ENCODE measurements at places on chromosomes 3 and 15.

- DNase-seq, result peak; percentile 72
These were observed 175.6 kb upstream of the ATP10A start for GRCh38 chr15:26038693-26039092.

DNA sequence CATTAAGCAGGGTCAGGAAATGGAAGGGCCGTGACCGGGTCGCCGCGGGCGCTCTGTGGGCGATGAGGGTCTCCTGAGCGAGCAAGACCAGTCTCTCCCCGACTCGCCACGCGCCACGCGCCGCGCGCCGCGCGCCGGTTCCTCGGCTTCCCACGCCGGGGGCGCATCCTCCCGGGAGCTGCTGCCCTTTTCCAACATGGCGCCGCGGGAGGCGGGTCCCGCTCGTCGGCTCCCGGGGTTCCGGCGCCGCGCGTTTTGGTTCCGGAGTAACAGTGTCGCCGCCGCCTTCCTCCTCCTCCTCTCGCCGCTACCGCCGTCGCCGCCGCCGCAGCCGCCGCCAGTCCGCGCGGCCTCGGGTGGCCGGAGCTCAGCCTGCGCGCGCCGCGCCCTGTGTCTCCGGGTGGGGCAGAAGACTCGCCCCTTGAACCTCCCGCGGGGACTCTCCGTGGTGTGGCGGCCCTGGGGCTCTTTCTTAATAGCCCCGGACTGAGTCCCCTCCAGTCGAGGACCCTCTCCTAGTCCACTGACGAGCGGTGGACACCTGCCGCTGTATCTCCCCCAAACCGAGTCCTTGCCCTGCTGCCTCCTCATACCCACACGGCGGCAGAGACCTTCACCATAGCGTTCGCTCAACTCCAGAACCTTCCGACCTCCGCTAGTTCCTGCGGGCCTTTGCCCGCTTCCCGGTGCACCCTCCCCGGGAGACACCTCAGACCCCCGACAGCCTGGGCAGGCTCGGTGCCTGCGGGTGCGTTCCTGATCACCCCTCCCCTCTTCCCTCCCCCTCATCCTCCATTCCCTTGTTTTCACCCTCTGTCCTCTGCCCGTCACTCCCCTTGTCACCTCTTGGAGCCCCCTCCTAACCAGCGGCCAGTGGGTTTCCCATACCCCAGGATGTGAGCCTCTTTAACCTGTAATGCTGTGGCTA, at the start of gene MAP2K5:
TSS of gene MAP2K5 (plus strand) at position 284 of the 928 bp plus-strand sequence. CDS start at position 917, 633 bp downstream.
- DNase-seq, result peak; percentile 79

GRCh38 chr3:187077085-187077484, 62.2 kb downstream of the RPL39L start:
- no peak for DNase-seq

DNA sequence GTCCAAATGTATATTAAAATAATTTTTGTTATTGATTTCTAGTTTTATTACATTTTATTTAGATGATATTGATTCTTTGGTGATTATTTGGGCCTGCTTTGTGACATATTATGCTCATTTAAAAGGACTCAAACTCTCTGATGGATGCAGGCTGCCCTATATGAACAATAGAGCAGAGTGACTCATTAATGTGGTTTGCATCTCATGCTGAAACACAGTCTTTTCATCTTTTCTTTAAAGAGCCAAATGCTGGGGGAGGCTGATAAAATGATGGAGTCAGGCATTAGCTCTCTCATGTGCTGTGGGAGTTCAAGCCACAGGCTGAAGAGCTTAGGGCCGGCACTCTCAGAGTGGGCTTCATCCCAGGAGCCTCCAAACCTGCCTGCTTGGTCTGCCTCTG, 7.2 kb downstream of the PLA1A start:
- DNase-seq, result no peak

- peak; percentile 94 for DNase-seq
These were observed at the start of gene TMEM108 for GRCh38 chr3:133038089-133038730. Gene TMEM108, plus strand, starts transcription at chr3:133038391.

DNA sequence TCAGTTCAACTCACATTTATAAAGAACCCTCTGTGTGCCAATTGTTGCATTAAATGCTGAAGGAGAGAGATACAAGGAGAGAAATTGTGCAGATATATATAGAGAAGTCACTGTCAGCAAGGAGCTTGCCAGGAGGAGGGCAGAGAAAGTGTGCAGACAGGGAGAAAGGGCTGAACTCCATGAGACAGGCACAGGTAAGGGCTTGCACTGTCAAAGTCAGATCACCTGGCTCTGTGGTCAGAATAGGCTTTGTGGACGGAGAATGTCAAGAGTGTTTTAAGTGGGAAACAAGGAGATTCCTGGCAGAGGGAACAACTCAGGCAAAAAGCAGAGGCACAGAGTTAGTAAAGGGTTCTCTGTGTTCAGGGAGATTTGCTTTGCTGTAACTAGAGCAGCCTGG, 303.0 kb upstream of the TPRG1 start:
- DNase-seq, result no peak

DNA sequence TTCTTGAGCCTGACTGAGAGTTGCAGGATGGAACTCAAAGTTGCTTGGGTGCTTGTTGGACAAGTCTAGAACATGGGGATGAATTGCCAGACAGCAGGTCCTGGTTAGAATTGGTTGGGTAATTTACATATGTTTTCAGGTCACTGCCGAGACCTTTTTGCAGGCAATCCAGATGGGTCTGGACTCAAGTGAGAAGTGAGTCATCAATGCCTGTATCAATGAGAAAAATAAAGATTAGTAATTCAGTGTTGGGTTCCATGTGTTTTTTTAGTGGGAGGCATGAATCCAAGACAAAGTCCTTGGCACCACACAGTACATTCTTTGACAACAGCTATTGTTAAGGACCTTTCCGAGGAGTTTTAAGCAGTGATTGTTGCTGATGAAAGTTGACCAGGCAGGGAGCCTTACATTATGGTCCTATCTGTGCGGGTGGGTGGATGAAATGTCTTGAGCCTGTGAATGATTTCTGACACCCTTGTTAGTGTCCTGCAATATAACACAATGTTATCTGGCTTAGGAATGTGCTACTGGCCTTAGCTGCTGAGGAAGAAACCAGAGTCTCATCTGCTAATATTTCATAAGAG, 77.7 kb downstream of the CRYGS start:
- DNase-seq, result no peak

GRCh38 chr3:155956508-155957411, 86.3 kb downstream of the GMPS start:
- no peak for DNase-seq

DNA sequence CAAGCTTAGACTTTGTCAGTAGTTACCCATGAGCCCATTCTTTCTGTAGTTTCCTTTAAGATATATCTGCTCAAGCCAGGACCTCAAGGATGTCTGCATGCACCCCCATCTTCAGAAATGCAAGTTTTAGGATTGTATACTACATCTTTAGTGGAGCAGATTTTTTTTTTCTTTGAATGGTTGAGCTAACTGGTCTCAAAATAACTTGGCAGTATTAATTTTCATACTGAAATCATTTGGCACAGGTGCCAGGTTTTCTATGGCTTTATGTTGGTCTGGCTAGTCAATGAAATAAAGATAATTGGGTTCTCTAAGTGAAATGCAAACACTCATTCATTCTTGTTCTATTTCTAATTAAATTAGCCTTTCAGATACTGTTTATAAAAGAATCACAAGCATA, 108.9 kb downstream of the ATG7 start:
- no peak for DNase-seq

GRCh38 chr3:144314946-144315345, 343.3 kb downstream of the DIPK2A start:
- no peak for DNase-seq

DNA sequence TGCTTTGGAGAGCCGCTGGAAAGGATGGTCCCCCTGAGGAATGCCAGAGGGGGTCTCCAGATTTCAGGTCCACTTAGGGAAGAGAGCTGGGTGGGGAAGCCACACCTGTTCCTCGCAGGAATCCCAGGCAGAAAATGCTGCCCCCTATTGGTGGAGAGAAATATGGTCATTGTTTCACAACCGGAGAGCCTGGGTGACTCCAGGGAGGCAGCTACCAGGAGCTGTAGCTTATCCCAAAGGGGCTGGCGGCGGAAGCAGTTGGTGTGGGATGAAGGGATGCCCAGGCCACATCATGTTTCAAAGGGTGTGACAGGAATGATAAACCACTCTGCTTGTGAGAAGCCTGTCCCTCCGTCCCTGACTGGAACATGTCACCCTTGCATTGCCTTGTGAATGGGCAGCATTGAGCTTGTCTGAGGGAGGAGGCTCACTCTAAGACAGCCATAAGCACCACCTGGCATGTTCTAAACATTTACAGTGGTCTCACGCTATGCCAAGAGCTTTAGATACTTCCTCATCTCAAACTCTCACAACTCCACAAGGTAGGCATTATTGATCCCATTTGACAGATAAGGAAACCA, 34.5 kb downstream of the POMGNT2 start:
- no peak for DNase-seq

DNA sequence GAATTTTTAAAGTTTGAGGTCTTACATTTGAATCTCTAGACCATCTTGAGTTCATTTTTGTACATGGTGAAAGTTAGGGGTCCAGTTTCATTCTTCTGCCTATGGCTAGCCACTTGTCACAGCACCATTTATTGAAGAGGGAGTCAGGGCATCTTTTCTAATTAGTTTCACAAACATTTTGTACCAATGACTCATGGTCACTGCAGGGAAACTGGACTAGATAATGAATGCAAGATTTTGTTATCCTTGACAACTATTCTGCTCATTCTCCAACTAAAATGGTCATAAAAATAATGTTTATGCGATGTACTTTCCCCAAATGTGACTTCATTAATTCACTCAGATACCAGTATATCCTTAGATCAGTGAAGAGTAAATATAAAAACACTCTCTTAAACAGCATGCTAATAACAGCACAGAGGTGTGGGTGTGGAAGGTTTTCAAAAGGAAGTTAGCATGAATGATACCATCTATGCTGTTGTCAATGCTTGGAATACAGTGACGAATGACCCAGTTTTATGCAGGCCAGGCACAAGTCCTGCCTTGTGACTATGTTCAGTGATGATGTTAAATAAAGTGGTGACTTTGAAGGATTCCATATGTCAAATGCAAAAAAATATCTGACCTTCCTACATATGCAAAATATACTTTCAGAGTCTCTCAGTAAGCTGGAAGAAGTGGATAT, 314.9 kb upstream of the TMCO5A start:
- no peak for DNase-seq

GRCh38 chr15:88624156-88624970, 3.2 kb downstream of the AEN start:
- DNase-seq, result no peak

DNA sequence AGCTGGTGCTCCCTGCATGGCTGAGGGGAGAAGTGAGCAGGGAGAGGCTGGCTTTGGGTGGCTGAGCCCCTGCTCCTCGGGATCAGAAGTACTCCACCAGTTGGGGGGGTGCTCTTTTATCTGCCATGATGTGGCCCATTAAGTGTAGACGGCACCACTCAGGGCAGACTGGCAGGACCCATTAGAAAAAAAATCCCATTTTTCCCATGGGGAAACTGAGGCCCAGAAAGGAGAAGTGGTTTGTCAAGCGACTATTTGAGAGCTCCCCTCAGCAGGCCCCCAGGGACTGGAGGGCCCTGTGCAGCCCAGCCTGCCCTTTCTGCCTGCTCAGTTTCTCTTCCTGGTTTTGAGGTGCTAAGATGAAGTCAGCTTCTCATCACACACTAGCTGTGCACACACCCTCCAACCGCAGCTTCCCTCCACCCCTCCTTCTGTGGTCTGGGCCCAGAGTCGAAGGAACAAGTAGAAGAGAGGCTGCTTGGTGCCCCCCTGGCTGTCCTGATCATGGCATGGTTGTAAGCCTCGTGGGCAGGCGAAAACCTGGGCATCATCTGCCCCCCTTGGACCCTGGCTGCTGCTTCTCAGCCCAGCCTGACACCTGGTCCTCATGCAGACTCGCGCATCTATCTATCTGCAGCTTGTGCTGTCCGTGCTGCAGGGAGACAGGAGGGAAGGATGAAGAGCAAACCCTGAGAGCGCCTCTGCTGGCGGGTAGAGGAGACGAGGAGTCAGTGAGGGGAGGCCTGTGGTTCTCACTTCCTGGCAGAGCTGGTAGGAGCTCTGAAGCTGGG, 5.6 kb downstream of the CSK start:
- DNase-seq, result no peak

DNA sequence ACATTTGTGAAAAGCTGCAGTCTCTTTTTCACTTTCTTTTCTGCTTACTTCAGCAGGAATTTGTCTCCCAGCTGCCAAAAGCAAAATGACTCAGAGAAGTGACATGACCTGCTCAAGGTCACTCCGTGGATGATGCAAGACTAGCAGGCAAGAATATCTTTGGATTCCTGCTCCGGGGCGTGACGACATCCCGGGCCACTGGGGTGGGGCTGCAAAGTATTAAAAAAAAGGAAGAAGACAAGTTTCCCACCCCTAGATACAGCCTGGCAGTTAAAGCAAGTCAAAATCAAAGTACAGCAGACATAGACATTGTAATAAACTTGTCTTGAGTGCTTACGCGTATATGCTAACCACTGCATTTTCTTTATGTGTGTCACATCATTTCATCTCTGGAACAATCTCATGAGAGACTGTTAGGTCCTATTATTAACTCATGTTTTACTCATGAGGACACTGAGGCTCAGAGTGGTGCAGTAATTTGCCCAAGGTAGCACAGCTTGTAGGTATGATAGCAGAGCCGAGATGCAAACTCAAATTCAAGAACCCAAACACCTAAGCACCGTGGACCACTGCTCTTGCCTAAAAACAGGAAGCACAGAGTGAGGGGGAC, 485.2 kb upstream of the PROK2 start:
- DNase-seq, result no peak

DNA sequence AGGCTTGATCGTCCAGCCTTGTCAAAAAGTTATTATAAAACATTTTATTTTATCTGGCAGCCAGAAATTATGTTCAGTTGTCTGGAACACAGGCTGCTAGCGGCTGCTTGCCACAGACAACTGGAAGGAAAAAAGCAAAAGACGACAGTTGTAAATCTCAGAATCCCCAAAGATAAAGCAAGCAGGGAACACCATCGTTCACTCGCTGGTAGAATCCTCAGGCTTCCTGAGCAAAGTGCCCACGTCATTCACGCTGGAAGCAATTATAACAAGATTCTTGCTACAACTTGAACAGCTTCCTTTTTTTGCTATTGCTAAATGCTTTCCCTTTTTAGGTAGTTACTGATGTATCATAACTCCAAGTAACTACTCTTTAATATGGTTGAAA, 33.6 kb downstream of the ADAMTS17 start:
- no peak for DNase-seq

- no peak for DNase-seq
These were observed 18.2 kb downstream of the OR5K4 start for GRCh38 chr3:98371853-98372252.

DNA sequence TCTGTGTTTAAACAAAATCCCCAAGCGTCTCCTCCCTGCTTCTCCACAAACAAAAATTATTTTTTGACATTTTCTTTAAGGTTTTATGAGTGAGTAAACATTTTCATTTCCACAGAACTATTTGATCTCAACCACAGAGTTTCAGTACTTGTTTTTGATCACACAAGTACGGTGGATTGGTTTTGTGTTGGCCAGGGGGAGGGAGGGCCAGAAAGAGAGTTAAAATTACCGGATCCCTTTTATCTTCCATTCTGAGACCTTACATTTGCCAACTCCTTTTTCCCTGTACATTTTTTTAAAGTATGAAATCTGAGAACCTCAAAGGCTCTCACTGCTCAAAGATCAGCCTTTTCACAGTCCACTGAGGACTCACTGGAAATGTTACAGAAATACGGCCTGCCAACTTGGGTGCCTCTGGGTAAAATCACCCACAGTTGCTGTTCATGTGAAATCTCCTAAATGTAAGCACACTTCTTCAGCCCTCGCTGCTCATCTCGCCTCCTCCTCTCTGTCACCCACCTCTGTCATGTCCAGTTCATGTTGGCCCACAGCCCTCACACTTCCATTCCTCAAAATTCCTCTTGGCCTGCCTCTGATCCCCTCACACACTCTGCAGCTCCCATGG, 1.7 kb downstream of the HOMER2 start:
- DNase-seq, result no peak

Data from NCI-H524 (cell line).